ENCODE measurements at places on chromosomes 4 and X.

DNA sequence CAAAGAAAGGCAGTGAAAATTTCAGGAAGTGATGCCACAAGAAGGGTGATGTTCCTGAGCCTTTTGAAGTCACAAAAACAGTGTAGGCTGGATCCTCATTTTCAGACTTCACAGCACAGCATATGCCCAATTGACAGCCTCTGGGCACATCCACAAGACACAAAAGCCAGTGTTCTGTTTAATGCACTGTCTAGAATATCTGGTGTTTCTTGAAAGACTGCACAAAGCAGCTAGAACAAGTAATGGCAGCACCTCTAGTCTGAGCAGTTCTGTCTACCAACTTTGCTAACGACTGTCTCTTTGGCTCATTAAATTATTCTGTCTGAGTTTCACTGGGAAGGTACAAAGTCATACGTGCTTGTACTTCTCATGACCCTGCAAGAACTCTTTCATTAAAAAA lies 417.1 kb upstream of the GALNT7 start:
- no peaks in the 10 kb centered on the region for H3K36me3 ChIP-seq
- no peak overlapping the region for H3K27ac ChIP-seq
- H3K4me1 ChIP-seq: no peaks in the 10 kb centered on the region
- DNase-seq: no peak
- no peak overlapping the region for H3K4me3 ChIP-seq

DNA sequence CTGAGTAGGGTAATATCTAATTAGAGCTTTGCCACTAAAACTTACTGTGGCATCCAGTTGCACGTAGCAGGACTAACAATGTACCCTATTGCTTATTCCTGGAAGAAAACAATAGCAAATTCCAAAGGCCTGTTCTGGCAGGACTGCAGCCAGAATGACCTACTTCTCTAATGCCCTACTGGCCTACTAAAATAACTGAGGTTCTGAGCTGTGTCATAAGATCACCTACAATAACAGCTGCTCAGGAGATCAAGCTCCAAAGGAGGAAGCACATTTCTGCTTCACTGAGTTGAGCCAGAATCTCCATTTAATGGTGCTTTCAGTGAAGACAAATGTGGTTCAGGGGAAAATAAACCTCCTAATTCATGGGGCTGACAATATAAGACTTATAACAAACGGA lies 42.2 kb upstream of the CXCL8 start:
- H3K4me3 ChIP-seq: no peak overlapping the region
- peaks cover 11% of the 10 kb centered on the region for H3K4me1 ChIP-seq
- DNase-seq: no peak
- peaks cover 4% of the 10 kb centered on the region for H3K27me3 ChIP-seq

GRCh38 chrX:650811-651210 lies 20.2 kb downstream of the SHOX start:
- no peak overlapping the region for H3K4me3 ChIP-seq
- no peak overlapping the region for H3K27ac ChIP-seq
- peaks cover 34% of the 10 kb centered on the region for H3K27me3 ChIP-seq
- DNase-seq: no peak
- peaks cover 44% of the 10 kb centered on the region for H3K4me1 ChIP-seq
- H3K36me3 ChIP-seq: no peaks in the 10 kb centered on the region

- no peak overlapping the region for H3K4me3 ChIP-seq
- no peaks in the 10 kb centered on the region for H3K4me1 ChIP-seq
- no peak for DNase-seq
- peaks cover 9% of the 10 kb centered on the region for H3K27me3 ChIP-seq
- no peaks in the 10 kb centered on the region for H3K36me3 ChIP-seq
These were observed 122.4 kb upstream of the NPY2R start for GRCh38 chr4:155085843-155086530.

- H3K27ac ChIP-seq: peak overlapping the region; percentile 79
- H3K36me3 ChIP-seq: no peaks in the 10 kb centered on the region
- H3K4me3 ChIP-seq: no peak overlapping the region
- peaks cover 4% of the 10 kb centered on the region for H3K27me3 ChIP-seq
- DNase-seq: peak; percentile 3
- peaks cover 34% of the 10 kb centered on the region for H3K4me1 ChIP-seq
These were observed 914.2 kb upstream of the LCORL start for GRCh38 chr4:18935659-18936345.

GRCh38 chr4:30847167-30847566 lies 127.0 kb downstream of the PCDH7 start:
- H3K27me3 ChIP-seq: peaks cover 2% of the 10 kb centered on the region
- no peak for DNase-seq
- no peaks in the 10 kb centered on the region for H3K36me3 ChIP-seq

DNA sequence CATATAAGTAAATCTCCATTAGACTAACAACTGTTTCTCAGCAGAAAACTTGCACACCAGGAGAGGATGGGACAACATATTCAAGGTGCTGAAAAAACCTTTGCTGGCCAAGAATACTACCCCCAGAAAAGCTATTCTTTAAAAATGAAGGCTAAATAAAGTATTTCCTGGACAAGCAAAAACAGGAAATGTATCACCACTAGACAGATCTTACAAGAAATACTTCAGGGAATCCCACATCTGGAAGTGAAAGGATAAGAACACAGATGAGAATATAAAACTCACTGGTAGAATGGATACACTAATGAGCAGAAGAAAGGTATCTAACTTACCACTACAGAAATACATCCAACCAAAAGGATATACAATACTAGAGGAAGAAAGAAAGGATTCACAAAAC lies 27.0 kb upstream of the ADH1C start:
- no peak overlapping the region for H3K27ac ChIP-seq

GRCh38 chr4:93370256-93370655 lies 458.3 kb upstream of the ATOH1 start:
- no peak for DNase-seq
- H3K4me3 ChIP-seq: no peak overlapping the region
- H3K27me3 ChIP-seq: peaks cover 4% of the 10 kb centered on the region
- no peaks in the 10 kb centered on the region for H3K4me1 ChIP-seq

DNA sequence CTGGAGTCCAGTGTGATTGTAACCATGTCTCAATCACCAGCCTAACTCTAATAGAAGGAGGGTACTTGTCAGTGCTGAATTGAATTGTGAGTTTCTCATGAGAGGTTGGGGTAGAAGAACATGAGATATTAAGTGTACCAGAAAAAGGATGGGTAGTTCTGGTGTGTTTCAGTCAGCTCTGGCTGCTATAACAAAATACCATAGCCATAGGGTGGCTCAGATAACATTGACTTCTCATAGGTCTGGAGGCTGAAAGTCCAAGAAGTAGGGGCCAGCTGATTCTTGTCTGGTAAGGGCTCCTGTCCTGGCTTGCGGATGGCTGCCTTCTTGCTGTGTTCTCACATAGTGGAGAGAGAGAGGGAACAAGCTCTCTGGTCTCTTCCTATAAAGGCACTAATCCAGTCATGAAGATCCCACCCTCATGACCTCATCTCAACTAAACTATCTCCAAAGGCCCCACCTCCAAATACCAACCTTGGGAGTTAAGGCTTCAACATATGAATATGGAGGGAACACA lies 35.6 kb upstream of the STX18 start:
- DNase-seq: no peak
- peak overlapping the region; percentile 26 for H3K27ac ChIP-seq
- peaks cover 63% of the 10 kb centered on the region for H3K4me1 ChIP-seq

DNA sequence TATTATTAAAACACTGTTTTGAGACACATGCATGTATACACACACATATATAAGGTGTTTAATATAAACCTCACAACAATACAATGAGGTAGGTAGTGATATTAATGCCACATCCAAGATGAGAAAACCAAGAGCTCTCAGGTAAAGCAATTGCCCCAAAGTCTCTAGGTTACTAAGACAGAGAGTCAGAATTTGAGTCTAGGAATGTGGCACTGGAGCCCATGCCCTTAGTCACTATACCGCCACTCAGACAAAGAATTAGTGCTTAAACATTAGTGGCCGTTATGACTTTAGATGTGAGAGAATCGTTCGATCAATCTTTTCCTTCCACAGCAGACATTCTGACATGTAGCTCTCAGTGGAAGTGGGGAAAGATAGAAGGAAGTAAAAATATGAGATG lies 108.2 kb upstream of the ACSL4 start:
- peaks cover 41% of the 10 kb centered on the region for H3K4me1 ChIP-seq
- no peak overlapping the region for H3K27ac ChIP-seq
- H3K27me3 ChIP-seq: no peaks in the 10 kb centered on the region
- no peaks in the 10 kb centered on the region for H3K36me3 ChIP-seq
- no peak for DNase-seq

GRCh38 chr4:22202975-22203710 lies 254.6 kb upstream of the KCNIP4 start:
- peaks cover 3% of the 10 kb centered on the region for H3K27me3 ChIP-seq
- no peaks in the 10 kb centered on the region for H3K36me3 ChIP-seq
- no peak overlapping the region for H3K27ac ChIP-seq
